ENCODE measurements at places on chromosomes 13 and 19.

DNA sequence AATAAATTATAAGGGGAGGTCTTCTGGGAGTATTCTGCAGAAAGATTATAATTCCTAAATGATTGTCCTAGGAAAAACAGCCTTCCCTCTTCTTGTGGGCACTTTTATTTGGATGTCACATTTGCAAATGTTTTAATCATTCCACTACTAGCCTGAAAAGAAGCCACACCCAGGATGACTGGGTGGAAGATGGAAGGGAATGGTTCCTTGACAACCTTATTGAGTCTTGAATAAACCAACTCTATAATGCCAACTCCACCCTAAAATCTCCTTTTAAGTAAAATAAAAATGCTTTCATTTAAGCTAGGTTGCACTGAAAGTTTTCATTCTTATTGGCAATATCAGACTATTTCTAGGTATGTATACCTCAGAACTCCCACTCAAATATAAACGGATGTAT lies 494.6 kb downstream of the RFC3 start:
- DNase-seq: no peak

DNA sequence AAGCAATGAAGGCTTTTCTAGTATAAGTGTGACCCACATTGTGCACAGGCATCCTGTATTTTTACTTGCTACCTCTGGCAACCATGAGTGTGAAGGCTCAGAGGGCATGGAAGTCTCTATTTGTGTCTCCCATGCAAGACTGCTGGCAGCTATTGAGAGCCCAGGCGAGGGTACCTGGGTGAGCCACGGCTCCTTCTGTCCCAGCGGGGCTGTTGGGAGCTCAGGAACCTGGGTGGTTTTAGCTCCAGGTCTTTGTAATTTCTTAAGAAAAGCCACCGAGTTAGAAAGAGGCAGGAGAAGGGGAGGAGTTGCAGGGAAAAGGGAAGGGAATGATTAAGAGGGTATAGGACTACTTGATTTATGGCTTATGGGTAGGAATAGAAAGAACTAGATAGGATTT lies 190.4 kb upstream of the SOX1 start:
- no peak for DNase-seq

DNA sequence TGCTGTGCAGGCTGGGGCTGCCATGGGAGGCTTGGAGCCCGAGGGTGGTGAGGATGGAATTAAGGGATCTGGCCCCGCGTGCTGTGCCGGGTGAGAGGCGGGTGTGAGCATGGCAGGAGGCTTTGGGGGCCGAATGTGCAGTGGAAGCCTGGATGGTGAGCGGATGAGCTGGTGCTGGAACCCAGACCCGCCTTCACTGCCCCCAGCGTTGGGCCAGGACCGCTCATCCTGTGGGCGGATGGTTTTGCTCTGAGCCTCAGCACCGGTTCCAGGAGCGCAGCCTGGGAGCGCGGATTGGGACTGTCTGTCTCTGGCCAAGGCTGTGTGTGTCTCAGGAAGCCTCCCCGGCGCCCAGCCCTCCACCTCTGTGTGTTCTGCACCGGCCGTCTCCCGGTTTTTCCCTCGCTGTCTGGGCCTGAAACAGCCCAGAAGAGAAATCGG lies 16.7 kb downstream of the KDM4B start:
- DNase-seq: no peak

DNA sequence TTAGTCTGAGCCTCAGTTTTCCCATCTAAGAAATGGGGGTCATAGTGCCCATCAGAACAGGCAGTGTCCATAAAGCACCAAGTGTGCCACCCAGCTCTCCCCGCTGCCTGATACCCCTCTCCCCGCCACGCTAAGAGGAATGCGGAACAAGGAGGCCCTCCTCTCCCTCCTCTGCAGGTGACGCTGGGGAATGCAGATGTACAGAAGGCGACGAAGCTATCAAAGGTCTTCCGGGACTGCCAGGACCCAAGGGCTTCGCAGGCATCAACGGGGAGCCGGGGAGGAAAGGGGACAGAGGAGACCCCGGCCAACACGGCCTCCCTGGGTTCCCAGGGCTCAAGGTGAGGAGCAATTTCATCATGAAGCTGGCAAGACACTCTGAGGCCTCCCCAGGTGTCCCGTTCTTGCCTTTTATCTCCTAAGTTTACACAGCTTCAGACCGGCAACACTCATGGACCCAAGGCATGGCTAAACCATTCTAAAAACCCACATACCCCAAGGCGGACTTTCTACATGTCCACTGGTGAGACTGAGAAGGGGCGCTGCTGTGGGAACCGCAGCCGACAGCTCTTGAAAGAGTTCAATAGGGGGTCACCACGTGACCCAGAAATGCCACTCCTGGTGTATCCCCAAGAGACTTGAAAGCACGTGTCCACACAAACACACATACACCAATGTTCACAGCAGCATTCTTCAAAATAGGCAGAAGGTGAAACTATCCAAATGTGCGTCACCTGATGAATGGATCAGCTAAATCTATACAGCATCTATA lies 102.7 kb downstream of the RAB20 start:
- DNase-seq: no peak

GRCh38 chr19:3184847-3185460 lies 776 bp upstream of the NCLN start:
- DNase-seq: peak; percentile 72

DNA sequence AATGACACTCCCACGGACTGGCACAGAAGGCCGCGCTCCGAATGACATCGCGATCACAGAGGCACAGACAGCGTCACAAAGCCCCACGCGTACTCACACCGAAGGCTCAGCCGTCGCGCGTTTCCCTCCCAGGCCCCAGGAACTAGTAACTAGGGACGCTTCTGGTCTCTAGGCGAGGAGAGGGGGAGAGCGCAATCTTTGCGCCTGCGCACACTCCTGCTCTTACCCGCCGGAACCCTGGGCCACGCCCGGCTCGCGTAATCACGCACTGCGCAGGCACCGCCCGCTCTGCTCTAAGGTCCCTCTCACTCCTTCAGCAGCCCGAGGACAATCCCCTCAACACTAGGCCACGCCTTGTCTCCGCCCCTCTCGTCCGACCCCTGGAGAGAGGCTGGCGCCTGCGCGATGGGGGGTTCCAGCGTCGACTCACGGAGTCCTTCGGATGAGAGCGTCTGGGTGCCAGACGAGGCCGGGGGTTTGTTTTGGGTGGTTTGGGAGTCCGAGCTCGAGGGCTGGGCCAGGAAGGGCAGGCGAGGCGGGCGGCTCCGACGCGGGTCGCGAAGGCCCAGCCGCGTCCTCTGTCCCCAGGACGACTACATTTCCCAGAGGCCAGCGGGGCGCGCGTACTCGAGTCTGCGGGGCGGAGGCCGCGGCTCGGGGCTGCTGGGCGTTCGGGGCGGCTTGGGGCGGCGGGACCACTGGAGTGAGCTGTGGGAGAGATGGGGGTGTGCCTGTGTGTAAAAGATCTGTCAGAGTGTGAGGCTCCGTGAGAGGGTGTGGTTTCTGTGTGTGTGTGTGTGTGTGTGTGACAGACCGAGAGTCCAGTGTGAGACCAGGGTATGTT lies at the start of gene ZNF471:
Gene ZNF471, plus strand, starts transcription at position 410 of the 844 bp plus-strand sequence. CDS start 3,717 bp downstream, outside the sequence.
- peak; percentile 97 for DNase-seq

- DNase-seq: no peak
Observed at GRCh38 chr19:58349590-58349989, 3.7 kb downstream of the A1BG start.

DNA sequence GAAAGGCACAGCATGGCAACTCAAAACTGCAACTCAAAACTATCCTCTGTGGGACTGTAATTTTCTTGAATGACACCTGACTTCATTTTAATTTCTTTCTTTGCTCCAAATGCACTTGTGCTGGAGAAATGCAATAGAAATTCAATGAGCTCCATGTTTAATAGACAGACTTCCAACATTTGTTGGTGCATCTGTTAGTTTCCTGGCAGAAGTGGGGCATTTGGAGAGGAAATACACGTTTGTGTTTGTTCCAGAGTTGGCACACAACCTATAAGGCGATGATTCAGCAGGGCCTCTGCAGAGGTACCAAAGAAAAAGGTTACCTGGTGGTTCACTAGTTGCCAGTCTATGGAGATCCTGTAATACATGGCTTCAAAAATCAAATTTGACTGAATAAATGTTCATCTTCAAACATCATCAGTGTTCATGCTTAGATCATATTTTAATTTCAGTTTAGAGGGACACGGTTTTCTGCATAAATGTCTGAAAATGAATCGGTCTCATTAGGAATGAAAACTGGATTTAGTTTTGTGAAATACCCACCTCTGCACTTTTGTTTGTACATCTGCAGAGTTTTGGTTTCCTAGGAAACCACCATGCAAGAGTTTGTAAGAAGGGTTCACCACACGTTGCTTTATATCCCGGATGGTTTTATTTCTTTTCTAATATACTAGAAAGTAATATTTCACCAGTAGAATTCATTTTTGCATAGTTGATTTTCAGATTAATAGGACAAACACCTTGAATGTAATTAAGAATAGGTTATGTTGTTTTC lies 21.8 kb upstream of the OBI1 start:
- DNase-seq: no peak

GRCh38 chr19:6587093-6587820 lies 3.7 kb downstream of the CD70 start:
- no peak for DNase-seq

DNA sequence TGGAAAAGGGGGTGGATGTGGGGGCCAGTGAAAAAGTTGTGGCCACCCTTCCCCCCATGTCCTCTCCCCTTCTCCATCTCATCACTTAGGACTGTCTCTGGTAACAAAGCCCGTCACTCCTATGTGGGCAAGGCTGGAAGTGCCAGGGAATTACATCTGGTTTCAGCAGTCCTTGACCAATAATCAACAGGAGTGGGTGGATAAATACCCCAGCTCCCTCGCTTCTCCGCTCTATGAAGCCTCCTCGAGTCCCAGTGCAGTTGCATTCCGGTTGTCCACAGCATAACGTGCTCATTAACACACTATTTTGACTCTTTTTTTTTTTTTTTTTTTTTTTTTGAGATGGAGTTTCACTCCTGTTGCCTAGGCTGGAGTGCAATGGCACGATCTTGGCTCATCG lies 31.5 kb downstream of the MYO1F start:
- no peak for DNase-seq

DNA sequence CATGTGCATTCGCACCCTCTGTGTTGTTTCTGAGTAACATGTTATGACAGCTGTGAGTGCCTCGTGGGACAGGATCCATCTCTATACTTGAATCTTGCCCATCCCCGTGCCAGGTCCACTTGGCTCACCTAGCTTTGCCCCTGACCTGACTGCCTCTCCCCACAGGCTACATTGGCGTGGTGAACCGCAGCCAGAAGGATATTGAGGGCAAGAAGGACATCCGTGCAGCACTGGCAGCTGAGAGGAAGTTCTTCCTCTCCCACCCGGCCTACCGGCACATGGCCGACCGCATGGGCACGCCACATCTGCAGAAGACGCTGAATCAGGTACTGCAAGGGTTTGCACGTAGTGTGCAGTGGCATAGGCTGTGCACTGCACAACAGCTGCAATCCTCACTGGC lies 53.2 kb downstream of the TMED1 start:
- no peak for DNase-seq

GRCh38 chr13:75762955-75763354 lies 126.8 kb downstream of the LMO7 start:
- no peak for DNase-seq

DNA sequence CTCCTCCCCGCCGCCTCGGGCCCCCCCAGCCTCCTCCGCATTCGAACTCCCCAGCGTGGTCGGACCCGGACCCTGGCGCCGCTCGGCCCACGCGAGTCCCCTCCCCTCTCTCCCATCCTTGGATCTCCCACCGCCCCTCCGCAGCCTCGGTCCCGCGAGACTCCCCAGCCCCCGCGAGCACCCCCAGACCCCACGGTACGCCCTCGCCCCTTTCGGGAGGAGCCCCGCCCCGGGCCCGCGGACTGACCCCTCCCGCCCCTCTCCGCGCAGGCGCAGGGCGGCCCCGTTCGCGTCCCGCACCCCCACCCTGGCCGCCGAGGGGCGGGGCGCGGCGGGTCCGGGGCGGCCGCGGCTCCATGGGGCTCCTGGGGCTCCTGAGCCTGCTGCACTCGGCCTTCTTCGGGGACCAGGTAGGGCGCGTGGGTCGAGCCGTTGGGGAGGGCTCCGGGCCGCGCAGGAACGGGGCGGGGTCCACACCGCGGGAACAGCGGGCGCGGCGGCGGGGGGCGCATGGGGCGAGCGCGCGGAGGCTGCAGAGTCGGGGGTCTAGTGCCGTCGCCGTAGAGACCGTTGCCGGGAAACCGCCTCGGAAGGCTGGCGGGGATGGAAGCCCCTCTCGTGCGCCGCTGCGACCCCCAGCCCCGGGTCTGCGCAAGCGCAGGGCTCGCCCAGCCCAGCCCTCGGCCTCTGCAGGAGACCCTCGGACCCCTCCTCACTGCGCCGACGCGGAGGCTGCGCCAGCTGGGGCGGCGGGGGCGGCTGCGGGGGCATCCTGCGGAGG lies 3.8 kb upstream of the APC2 start:
- no peak for DNase-seq

DNA sequence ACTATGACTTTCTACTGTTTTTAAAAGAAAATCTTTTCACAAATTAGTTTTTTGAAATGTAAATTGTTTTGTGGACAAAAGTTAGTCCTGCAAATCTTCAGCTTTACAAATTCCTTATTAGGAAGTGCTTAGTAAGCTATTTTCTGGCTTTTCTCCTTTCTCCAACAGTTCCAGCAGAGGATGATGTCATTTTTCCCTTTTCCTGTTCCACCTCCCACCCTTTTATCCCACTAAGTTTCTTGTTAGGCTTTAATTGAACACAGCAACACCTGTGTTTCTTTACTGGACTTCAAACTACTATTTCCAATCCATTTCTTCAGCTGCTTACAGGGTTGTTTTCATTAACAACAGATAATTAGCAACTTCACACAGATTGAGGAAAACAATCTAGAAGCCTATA lies 389.2 kb downstream of the NDFIP2 start:
- DNase-seq: no peak

GRCh38 chr13:100658363-100658762 lies 16.2 kb downstream of the TMTC4 start:
- no peak for DNase-seq

All from amniotic epithelial cell (primary cell).